Caudate nucleus (tissue), 63 donors: ENCODE measurements at places on chromosomes 12 and 14.

- no peak for DNase-seq
These were observed 8.7 kb upstream of the DDX47 start for GRCh38 chr12:12804432-12804886.

DNA sequence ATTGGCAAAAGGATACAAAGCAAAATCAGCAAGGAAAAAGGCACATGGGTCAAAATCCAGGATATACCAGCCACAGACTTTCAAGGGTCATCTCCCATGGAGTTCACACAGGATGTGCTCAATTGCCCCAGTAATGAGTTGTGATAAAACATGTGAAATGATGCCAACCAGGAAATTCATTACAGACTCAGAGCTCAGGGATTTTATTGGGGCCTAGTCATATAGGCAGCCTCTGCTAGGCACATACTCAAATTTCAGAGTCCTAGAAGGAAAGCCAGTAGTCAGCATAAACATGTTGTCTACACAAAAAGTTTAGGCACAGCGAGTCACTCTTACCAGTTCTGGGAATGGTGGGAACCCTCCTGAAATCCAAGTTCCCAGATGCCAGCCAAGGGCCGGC lies 64.4 kb upstream of the OSBPL8 start:
- no peak for DNase-seq

- DNase-seq: no peak
These were observed 6.1 kb upstream of the CNIH1 start for GRCh38 chr14:54447231-54447692.

DNA sequence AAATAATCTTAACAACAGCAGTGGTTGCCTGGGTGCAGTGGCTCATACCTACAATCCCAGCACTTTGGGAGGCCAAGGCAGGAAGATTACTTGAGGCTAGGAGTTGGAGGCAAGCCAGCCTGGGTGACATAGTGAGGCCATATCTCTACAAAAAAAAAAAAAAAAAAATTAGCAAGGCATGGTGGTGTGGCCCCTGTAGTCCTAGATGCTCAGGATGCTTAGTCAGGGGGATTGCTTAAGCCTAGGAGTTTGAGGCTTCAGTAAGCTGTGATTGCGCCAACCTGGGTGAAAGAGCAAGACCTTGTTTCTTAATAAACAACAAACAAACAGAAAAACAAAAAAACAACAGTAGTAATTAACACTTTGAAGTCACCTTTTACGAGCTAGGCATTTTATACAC lies 642 bp upstream of the ACSM4 start:
- DNase-seq: no peak

DNA sequence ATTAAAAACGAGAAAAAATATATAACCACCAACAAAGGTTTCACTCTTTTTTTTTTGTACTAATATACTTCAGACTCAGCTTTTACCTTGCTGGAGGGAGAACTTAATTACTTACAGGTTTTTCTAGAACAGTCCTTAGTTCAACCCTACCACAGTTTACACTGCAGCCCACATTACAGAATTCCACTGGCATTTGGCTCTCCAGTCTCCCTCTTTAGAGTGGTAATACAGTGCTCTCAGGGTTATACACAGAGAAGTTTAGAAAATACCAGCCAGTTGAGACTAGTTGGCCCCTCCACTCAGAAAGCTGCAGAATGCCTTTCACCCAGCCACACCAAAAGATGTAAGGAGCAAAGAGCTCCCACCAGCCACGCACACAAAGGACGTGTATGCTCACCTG lies 122.3 kb upstream of the DIO3 start:
- no peak for DNase-seq

GRCh38 chr12:4829161-4829792 lies 80.4 kb upstream of the KCNA1 start:
- no peak for DNase-seq

DNA sequence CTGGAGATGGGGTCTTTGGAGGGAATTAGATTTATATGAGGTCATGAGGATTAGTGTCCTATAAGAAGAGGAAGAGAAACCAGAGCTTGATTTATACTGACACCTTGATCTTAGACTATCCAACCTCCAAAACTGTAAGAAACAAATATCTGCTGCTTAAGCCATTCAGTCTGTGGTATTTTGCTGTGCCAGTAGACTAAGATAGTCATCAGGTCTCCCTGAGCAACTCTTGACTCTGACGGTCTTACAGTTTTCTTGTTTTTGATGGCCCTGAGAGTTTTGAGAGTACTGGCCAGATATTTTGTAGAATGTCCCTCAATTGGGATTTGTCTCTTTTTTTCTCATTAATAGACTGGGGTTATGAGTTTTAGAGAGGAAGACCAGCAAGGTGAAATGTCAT lies 51.7 kb downstream of the TSHR start:
- DNase-seq: no peak

DNA sequence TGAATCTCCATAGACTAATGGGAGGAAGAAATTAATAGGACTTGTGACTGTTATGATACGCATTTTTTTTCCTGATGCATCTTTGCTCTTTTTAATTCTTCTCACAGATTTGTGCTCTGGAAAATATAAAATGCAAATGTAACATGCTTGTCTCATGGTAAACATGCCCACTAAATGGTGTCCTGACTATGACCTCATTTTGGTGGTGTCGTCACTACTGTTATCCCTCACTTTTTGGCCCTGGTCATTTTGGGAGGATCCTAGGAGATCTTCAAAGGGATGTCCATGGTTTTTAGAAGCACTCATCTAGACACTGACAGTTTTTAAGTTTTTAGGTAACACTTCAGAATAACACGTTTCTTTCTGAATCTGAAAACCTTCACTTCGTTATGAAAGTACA lies 790.8 kb upstream of the FBXO33 start:
- no peak for DNase-seq

- no peak for DNase-seq
These were observed 46.0 kb downstream of the SPIC start for GRCh38 chr12:101521136-101521535.

DNA sequence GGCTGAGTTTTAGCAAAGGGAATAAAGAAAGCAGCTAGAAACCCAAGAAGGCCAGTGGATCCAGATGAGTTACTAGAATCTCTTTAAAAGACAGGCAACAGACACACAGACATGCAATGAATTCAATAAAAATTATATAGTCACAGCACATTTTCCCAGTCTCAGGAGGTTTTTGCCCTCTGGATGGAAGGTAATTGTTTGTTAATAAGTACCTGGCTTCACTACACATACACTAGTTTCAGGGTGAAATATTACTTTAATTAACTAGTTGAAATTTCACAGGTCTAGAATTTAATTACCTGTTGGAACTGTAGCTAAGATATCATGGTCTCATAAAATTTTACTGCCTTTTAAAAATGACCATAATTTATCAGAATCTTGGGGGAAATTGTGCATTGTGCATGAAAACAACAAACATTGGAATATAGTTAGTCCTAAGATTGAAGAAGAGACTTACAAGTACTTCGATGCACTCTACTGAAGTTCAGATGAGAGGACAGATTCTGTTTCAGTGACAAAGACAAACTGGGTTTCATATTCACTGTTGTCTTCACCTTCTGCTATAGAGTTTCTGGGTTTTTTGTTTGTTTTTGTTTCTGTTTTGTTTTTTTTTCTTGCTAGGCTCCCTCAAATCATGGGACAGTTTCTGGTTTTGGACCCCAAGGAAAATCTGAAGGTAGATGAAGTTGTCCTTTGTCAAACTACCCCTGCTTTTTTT lies 277.0 kb upstream of the GARIN6 start:
- DNase-seq: no peak

DNA sequence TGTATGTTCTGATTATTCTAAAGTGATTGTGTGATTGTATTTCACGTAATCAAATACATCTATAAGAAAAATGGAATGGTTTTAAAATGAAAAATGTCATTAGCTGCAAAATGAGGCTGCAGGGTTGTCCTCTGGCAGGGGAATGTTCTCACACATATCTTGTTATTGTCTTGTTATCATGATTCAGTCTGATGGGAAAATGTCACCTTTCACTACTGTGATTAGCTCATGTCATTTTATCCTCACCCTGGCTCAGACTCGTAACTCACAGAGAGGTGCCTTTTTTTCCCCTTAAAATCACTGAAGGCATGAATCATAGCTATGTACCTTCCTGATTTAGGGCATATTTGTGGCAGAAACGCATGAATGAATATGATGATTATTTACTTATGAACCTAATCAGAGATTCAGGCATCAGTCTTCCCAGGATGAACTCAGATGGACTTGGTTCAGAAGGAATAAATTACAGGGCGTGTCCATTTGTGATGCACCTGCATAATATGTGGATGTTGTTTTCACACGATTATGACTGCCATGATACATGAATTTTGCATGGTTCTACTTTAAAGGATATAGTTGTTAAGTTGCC lies 1339.2 kb downstream of the AACS start:
- no peak for DNase-seq

- no peak for DNase-seq
These were observed 13.5 kb downstream of the B4GALNT3 start for GRCh38 chr12:473198-473597.

DNA sequence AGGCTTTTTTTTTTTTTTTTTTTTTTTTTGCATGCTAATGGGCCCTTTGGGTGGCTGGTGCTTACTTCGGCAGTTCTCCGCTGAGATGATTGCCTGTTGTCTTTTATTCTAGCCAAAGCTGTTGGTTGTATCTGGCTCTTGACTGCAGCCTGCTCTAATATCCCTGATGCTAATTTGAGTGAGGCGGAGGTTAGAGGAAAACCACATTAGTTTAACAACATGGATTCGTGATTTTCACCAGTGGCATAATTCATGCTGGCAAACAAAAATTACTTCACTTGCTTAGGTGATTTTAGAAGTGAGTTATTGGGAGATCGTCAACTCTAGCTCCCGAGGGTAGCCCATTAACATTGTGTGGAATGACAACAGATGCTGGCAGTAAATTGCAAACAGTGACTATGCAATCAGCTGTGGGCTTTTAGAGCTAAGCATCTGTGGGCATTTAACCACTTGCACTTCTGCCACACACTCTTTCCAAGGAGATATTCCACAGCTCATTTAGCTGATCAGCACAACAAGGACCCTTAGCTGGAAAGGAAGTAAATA lies 97.6 kb upstream of the ZDHHC17 start:
- DNase-seq: no peak

DNA sequence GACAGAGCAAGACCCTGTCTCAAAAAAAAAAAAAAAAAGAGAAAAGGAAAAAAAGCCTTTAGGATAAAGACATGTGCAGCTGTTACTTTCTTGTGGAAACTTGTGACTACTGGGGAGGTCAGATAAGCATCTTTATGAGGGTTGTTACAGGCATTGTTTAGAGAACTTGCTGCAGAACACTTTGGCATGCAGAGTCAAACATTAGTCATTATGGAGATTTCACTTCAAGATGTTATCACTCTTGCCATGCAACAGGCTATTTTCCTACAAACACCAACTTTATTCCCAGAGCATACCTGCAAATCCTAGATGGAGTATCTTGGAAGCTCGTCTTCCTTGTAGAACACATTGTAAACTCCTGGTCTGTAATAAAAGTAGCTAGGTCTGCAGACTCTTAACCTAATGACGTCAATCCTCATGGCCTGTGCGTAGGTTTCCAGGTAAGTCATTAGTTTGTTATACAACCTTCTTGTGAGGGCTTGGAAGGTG lies 36.3 kb upstream of the WDR89 start:
- DNase-seq: no peak

DNA sequence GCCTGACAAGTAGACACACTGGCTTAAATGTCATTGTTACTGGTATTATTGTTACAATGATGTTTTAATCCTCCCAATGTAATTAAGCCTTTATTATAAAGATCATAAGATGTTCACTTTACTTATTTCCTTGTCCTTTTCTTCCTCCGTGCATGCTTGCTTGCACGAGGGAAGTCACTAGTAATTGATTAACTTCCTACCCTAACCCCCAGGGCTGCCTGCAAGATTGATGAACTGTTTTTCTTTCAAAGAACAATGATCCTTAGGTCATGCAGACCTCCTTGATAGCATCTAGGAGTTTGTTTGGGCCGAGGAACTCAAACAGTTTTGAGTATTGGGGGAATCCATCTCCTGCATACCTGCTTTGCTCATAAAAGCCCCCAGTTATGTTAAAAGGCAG lies 43.0 kb downstream of the GLRX5 start:
- no peak for DNase-seq

DNA sequence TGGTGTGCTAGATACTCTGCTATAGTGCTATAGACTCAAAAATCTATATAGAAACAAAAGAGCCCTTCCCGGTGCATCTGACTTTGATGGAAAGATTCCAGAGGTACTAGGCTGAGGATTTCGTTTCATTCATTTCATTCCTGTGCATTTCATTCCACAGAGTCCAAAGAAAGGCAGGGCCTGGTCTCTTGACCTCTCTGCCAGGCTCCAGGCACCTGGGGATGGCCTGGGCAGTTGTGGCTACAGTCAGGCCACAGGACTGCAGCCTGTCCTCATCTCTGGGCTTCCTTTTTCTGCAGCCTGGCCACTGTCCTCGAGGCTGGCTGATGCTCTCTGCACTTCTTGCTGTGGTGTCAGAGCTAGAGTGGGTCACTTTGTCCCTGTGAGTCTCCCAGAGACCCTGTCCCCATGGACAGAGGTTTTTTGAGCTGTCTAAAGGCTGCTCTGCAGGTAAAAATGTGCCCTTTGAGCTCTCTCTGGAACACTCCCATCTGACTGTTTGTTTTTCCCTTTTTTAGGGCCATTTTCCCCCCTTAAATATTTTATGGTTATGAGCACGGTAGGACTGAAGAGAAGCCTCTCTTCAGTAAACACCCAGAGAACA lies 3.2 kb upstream of the VDR start:
- no peak for DNase-seq

GRCh38 chr12:101772012-101772775 lies 32.9 kb upstream of the SYCP3 start:
- no peak for DNase-seq

GRCh38 chr14:56715938-56716337 lies 94.3 kb downstream of the OTX2 start:
- no peak for DNase-seq

- DNase-seq: no peak
These were observed 82.2 kb downstream of the ADCK1 start for GRCh38 chr14:77882098-77882497.

DNA sequence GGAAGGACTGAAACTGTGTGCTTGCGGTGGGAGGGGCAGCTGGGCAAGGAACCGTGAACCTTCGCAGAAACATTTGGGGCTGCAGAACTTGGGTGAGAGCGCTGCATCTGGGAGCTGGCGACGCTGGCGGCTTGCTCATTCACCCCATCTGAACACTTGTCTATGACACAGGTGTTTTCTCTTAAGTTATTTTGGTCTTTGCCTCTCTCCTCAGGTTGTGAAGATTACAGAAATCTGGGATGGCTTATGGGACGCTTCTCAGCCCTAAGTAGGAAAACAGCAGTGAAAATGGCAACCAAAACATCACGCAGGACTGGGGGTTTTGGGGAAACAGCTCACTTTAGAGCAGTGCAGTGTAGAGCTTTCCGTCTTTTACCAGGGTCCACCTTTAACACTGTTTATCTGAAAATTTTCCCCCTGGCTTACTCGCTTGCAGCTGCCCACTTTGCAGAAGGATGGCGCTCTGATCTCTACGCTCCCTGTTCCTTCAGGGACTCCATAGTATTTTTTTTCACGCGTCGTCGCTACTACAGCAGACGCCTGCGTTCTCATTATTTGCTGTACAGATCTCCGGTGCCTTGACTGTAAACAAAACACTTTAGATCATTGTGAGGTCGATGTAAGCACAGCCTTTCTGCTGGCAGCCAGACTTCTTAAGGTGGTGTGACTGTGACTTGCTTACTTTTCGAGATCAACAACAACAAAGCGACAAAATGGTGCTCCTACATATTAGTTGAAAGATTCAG lies 2.7 kb upstream of the CDKN1B start:
- no peak for DNase-seq

- DNase-seq: no peak
These were observed 57.1 kb downstream of the CCNK start for GRCh38 chr14:99538275-99538674.

- DNase-seq: no peak
These were observed 325.9 kb upstream of the PRICKLE1 start for GRCh38 chr12:42915426-42915825.
